ENCODE measurements at places on chromosomes 13 and 19. TPM values are rescaled to one million over a fixed set of nuclear protein-coding genes. Genes with fewer than 3 reads are reported as not detected.

The ZNF534 gene
- 0.29 TPM for total RNA-seq

The SIGLECL1 gene
- 0.55 TPM for total RNA-seq

The CELF5 gene
- not detected for total RNA-seq

The NLRP9 gene
- total RNA-seq: 0.28 TPM

The SMIM24 gene
- not detected for total RNA-seq

The FUT1 gene
- 17.7 TPM for total RNA-seq

The RGS9BP gene
- not detected for total RNA-seq

The PRX gene
- total RNA-seq: 6.1 TPM

The ZNF93 gene
- total RNA-seq: 8.2 TPM

The COL4A1 gene
- total RNA-seq: 737 TPM

The PSG5 gene
- total RNA-seq: not detected

The SOX1 gene
- not detected for total RNA-seq

The IL4I1 gene
- not detected for total RNA-seq

The PEPD gene
- total RNA-seq: 47.0 TPM

GRCh38 chr13:44278166-44278565 lies 95.5 kb upstream of the SERP2 start:
- no peak for DNase-seq

- no peak for DNase-seq
Measured at GRCh38 chr13:51933466-51934058, 71.8 kb downstream of the CCDC70 start.

DNA sequence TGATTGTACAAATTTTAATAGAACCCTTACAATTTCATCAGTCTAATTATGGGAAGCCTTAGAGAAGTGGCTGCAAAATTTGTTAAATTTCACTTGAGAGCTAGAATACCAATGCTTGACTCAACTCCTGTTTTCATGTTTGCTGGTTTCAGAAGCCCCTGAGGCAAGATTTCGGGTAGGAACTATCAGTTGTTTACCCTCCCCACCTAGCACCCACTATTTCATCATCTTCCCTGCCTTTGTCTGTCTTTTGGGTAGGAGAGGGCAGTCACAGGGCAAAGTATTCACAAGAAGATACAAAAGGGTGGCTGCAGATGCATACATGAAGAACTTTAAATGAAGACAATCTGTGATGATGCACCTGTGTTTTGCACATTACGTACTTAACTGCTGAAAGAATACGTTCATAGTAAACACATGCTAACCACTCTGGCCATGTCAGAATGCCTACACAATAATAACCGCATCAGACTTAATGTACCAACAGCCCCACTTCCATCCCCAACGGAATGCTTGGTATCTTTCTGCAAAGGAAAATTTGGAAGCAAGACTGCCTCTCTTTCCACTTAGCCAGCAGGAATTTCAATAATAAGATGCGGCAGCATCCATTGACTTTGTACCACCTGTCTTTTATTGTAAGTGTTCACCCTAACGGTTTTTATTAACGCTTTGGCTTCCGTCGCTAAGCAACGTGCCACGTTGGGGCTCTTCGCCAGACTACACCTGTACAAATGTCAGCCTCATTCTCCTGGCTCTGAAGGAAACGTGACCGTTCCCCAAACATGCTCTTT lies 30.4 kb downstream of the TPT1 start:
- no peak for DNase-seq

DNA sequence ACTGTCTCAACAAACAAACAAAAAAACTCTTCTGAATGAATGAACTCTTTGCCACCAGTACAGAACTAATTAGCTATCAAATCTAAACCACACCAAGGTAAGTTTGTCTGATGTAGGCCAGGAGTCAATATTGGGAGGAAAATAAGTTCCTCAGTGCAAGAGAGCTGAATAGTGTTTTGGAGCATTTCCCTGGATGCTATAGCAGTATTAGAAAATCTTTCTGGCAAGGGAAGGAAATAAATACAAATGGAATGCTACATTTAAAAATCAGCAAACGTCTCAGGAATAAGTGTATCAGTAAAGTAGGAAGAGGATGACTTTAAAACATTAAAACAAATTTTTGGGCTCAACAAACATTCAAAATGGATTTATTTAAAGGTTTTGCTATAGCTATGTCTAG lies 81.3 kb upstream of the TMTC4 start:
- no peak for DNase-seq

DNA sequence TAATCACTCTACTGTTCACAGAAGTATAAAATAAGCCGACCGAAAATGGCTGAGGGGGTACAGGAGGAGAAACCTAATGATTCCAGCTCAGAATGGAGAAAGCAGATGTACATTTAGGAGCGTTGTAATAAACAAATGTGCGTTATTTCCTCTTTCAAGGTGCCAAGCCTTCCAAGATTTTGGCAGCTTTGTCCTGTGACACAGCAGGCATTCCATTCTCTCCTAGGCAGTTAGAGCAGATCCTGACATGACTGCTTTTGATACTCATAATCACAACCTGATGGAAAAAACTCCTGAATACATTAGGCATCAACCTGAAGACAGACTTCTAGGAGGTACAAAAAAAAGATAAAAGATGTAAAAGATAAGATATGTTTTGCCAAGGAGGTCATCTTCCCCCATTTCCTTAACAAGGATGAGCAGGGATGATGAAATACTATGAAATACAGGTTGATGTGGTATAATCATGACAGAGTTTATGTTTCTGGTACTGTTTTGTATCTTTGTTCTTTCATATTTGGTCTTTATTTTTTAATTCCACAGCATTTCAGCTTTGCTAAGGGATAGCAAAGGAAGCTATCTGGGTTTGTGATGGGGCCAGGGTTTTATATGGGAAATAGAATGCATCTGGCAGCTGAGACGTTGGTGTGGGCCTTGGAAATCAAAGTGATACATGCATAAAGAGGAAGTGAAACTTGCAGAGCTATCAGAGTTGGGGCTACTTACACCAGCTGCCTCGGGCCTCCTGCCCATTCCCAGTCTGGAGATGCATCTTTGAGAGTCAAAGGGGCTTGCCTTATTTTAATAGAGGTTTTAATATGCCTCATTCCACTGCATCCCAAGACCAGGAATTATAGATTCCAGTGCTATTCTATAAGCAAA lies 222.5 kb downstream of the OXGR1 start:
- no peak for DNase-seq

DNA sequence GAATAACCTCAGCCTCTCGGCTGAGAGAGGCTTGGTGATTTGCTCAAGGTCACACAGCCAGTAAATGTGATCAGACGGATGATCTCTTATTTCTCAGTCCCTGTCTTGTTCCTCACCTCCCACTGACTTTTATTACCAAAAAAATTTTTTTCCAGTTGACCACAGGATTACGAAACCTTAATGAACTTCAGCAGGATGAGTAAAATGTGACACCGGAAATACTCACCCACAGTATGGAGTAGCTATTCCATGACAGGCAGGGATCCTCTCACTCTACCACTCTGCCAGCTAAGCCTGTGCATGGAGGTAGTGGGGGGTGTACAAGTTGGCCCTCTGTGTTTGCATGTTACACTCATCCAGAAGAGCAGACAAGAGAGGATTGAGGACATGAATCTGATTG lies 916.4 kb downstream of the UQCRFS1 start:
- DNase-seq: no peak

DNA sequence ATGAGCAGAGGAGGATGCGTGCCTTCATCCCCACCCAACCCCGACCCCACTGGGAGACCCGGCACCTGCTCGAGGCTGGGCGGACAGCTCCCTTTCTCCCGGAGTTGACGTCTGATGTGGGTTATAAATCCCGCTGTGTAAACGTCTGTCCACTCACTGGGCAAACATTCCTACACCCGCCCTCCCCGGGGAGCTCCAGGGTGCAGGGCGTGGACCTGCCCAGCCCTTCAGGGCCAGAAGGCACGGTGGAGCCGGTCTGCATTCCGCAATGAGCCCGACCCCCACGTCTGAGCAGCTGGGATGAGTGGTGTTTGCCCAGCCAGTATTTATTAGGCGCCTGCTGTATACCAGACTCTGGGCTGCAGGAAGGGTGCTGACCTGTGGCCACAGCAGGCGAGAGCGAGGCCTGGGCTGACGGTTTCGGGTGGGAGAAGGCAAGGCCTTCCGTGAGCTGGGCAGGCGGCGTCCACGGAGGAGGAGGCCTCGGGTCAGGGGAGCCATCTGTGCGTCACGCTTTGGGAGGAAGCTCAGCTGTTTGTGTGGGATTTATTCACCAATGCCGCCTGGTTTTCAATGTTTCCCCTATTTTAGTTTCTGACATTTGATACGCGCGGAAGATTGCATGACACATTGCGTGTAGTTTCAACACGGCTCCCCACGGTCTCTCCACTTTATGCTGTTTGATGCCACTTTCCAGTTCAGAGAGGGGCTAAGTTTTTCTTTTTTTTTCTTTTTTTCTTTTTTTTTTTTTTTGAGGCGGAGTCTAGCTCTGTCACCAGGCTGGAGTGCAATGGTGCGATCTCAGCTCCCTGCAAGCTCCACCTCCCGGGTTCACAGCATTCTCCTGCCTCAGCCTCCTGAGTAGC lies 2.0 kb downstream of the MISP start:
- DNase-seq: no peak

DNA sequence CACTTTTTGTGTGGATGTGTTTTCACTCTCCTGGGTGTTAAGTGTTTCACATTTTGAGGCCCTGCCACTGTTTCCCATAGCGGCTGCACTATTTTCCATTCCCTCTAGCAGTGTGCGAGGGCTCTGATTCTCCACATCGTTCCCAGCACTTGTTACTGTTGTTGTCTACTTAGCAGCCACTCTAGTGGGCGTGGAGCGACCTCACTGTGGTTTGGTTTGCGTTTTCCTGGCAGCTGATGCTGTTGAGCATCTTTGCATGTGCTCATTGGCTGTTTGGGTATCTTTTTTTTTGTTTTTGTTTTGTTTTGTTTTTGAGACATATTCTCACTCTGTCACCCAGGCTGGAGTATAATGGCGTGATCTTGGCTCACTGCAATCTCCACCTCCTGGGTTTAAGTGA lies 14.4 kb downstream of the NAXD start:
- no peak for DNase-seq

- no peak for DNase-seq
Measured at GRCh38 chr13:106423530-106423929, 111.9 kb downstream of the EFNB2 start.

- peak; percentile 87 for DNase-seq
Measured at GRCh38 chr19:13796301-13797057, 1.2 kb downstream of the ZSWIM4 start.

DNA sequence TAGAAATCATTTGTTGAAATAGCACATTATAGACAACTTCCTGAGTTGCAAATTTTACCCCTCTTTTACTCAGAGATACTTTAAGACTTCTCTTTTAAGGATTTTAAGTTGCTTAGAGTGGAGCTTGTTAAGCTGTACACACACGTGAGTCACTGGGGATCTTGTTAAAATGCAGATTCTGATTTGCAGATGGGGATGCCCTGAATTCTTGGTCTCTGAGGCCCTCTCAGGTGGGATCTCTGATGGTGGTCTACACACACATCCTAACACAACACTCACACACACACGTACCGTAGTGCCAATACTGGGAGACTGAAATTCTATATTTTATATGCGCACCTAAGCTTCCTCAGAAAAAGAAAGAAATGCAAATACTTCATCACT lies 788.3 kb downstream of the UQCRFS1 start:
- DNase-seq: no peak

GRCh38 chr19:30338878-30339623 lies 33.1 kb upstream of the ZNF536 start:
- DNase-seq: no peak

DNA sequence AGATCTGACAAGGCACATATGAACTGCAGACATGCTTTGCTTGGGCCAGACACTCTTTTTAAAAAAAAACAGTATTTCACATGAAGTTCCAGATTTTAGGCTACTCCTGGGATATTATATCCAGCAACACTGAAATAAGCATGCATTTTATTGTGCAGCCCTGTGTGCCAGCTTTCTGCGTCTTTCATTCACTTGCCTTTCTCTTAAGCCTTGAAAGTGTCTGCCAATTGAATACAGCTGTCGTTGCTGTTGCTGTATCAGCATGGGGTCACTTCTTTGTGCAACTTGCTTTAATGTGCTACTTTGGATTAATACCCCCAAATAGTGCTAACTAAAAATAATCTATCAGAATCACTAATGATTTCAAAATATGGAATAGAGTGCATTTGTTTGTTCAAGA lies 657.8 kb downstream of the SLITRK6 start:
- no peak for DNase-seq

GRCh38 chr13:26376430-26376829 lies 122.5 kb downstream of the CDK8 start:
- DNase-seq: no peak

DNA sequence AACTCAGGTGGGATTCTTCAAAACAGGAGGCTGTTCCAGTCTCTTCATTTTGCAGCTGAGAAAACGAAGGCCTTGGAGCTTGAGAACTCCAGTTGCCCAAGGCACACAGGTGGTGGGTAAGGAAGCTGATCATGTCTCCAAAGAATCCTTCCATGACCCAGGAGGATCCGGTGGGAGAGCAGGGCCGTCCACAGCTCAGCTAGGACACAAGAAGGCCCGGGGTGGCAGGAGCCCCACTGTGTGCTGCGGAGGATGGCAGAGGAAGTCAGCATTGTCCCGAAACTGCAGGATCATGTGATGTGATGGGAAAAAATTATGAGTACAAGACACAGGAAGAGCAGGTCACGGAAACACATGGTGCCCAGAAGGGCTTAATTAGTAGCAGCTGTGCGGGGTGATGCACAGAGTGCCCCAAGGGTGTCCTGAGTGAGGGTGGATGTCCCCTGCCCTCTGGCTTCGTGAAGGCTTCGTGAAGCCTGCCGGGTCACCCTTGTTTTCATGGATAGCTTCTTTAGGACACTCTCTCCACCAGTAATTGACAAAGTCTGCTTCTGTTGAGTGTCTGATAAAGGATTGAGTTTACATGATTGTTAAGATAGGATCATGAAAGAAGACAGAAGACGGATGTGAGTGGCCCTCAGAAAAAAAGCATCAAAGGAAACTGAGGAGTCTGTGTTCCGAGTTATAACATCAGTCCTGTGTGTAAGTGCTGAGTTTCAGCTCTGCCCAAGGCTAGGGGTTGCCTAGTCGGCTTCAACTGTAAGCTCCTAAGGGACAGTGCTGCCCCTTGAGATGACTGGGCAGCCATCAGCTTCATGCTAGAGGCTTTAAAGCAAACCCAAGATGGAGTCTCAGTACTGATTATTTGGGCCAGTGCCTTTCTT lies 33.8 kb upstream of the SACS start:
- no peak for DNase-seq

DNA sequence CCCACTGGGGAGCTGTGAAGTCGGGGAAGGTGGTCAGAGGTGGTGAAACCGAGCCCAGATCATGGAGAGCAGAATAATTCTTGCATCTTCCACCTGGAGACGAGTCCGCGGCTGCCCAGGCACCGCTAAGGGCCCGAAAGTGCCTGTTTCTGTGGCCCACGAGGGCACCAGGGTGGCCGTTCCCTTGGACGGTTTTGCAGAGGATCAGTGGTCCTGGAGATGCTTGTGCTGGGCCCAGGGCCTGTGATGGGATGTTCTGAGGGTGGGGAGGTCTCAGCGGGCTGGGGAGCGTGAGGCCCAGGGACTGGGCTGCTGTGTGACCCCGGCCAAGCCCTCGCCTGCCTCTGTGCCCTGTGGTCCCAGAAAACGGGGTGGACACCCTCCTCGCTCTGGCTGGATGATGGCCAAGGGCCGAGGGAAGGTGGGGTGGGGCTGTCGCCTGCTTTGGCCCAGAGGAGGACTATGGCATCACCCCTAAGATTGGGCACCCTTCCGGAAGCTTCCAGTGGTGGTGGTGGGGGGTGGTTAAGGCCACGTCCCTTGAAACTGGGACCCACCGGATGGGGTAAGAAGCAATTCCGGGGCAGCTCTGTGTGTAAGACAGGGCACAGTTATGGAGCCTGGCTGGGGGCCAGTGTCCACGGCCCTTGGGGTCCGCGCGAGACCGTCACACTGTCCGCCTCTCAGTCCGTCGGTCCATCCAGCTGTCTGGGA lies 51.3 kb upstream of the NFIC start:
- DNase-seq: no peak

GRCh38 chr13:105466376-105466775 lies 1069.1 kb downstream of the EFNB2 start:
- DNase-seq: no peak

Data from uterus (tissue), 4 donors.